ENCODE measurements at places on chromosomes 4 and X.

- DNase-seq: no peak
These were observed 23.5 kb upstream of the NFKB1 start for GRCh38 chr4:102477657-102478056.

- no peak for DNase-seq
These were observed 853.4 kb downstream of the PCDH7 start for GRCh38 chr4:31573554-31573953.

- peak; percentile 96 for DNase-seq
These were observed 393 bp downstream of the GTPBP6 start for GRCh38 chrX:318068-318738.

- no peak for DNase-seq
These were observed 1070.3 kb downstream of the STIM2 start for GRCh38 chr4:27930976-27931375.

DNA sequence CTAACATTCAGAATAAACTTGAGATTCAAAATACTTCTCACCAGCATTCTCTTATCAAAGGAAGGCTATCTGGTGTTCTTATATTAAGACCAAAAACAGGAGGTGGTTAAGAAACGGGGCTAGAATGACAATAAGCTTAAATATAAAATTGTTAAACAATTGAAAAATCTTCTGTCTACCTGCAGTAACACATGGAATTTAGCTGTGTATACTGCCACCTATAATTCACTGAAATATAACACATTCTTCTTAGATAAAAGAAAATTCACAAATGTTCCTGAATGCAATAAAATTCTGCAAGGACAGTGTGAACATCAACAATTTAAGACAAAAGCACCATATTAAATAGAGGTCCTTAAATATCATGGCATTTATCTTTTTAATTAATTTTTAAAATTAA lies 11.5 kb upstream of the PCDH10 start:
- no peak for DNase-seq

DNA sequence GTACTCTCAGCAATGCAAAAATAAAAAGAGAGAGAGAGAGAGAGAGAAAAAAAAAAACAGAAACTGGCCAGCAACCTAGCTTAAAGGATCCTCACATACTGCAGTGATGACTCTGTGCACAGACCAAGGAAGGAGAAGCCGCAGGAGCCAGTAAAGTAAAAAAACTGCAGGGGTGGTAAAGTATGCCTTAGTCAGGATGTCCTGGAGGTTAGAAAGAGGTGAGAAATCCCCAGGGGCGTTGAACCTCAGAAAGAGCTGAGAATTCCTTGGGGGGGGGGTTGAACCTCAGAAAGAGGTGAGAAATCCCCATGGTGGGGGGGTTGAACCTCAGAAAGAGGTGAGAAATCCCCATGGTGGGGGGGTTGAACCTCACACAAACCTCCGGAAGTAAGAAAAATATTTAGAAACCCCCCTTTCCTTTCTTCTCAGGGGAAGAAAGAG lies 48.0 kb downstream of the MAGEA9 start:
- DNase-seq: no peak

DNA sequence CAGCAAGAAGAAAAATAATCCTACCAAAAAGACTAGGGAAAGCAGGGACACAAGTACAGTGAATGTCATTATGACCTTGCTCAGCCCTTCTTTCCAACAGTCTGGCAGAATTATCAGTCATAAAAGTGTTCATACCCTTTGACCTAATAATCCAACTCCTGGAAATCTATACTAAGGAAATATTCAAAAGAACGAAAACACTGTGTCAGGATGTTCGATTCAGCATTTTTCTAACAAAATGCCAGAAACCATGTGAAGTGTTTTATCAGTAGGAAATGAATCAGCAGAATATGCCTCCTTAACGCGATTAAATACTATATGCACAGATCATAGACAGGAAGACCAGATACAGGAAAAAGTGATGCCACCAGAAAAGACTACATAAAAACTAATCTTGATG lies 16.2 kb upstream of the S100G start:
- no peak for DNase-seq

GRCh38 chrX:152647978-152648377 lies 10.3 kb downstream of the GABRQ start:
- no peak for DNase-seq

GRCh38 chr4:54371173-54371572 lies 142.1 kb downstream of the PDGFRA start:
- no peak for DNase-seq

DNA sequence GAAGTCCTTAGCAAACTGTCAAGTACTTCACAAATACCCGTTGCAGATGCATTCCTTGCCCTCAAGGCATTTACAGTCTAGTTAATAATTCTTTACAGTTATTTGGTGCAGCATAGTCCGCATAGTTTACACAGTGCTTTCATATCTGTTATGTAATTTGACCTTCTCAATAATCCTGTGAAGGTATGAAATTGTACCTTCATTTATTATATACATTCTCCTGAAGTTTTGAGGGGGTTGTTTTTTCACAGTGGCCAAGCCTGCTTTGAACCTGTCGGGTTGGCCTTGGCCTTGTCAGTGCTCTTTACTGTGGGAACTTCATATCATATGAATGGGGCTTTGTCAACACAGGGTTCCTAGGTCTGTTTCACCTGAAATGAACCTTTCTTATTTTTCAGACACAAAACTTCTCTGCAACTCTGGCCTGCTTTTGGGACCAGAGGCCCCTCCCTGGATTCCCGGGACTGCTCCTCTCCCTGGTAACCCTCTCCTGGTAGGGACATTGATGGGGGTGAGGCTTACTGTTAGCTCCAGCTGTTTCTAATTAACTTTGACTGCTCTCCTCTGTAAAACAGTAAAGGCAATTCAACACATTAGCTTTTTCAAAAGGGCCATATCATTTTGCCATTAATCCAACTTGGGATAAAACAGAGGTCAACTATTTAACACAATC lies 9.1 kb downstream of the IGFBP7 start:
- DNase-seq: no peak

DNA sequence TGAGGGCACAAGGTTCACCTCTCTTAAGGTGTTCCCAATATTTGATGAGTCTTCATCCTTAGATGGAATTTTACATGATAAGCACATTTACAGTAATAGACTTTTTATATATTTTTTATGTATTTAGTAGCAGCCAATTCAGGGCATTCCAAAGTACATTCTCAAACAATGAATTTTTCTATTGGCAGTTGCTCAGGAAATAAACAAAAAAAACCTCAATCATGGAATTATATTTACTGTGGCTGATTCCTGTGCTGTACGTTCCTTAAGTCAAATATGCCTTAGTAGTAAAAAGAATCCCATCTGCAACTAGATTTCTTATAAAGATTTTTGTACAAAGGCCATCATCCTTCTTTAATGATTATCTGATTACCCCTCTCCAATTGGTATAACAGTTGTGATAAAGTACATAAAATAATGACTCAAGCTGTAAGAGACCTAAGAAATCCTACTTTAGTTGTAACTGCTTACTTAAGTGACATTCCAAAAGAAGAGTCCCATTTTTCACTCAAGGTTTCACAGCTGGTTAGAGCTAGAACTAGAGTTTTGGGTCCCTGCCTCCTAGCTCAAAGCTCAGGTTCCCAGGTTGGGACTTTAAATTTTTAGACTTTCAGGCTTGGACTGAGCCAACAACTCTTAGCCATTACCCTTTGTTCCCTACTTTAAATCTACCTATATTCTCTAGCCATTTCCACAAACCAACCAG lies 152.7 kb downstream of the FHIP1A start:
- DNase-seq: no peak

GRCh38 chr4:8648296-8648695 lies 55.7 kb downstream of the CPZ start:
- DNase-seq: no peak

- DNase-seq: no peak
These were observed 371.7 kb downstream of the AFF2 start for GRCh38 chrX:148872161-148872535.

GRCh38 chrX:56031409-56031808 lies 200.7 kb upstream of the KLF8 start:
- DNase-seq: no peak

- DNase-seq: no peak
These were observed 6.6 kb upstream of the HNRNPD start for GRCh38 chr4:82380344-82380743.

DNA sequence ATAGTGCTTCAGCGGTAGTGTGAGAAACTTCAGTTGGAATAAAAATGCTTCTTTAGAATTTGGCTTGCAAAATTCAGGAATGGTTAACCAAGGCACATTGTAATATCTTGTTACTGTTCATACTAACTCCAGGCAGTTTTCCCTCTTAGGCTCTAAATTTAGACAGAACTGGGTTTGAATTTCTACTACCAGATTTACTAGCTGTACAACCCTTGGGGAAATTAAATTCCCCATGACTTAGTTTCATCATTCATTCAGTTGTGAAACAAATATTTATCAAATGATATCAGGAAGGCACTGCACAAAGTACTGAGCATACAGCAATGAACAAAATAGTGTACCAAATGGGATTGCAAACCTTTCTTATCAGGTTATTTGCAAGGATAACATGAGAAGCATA lies 135.0 kb upstream of the IL15 start:
- DNase-seq: no peak

DNA sequence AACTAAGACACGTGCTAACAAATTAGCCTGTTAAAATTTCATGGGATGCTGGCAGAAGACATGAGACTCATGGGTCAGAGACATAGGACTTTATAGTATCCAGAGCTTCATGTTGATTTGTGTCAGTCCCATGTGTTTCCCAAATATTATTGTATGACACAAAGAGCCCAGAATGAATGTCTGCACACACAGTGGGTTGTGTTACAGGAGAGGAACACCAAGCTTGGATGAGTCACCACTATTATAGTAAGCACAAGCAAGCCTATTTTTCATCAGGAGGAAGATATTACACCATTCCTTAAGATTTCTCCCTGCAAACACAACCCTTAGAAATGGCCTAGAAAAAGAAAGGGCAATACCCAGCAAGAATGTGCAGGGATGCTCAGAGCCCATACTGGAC lies 15.4 kb downstream of the BBS12 start:
- DNase-seq: no peak

DNA sequence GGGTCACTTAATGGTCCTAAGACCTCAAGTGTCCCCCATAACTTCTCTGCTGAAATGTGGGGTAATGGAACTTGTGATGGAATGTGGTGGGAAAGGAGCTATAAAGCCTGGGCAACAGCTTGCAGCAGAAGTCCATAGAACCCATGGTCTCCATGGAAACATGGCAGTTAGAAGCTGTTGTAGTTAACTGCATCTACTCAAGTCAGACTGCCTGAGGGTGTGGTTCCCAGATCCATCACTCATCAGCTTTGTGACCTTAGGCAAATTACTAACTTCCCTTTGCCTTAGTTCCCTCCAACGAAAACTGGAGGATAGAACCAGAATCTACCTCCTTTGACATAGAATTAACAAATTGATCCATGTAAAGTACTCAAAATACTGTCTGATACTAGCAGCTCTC lies 113.0 kb downstream of the SPATA18 start:
- no peak for DNase-seq

DNA sequence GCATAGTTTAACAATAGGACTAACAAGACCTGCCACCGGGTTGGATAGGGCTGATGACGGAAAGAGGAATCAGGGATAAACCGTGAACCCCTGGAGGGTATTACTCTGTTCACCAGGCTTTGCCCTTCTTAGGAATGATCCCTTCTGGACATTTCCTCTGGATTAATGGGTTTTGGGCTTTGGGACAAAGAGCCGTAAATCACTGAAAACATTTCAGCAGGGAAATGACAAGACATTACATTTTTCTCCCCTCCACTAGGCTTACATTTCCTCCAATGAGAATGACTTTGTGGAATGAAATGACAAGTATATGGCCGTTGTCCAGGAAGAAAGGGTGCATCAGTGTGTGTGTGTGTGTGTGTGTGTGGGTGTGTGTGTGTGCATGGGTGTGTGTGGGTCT lies 25.9 kb upstream of the RBPJ start:
- no peak for DNase-seq

- no peak for DNase-seq
These were observed 88.0 kb upstream of the SLITRK2 start for GRCh38 chrX:145729635-145730034.

Measured in stimulated activated CD4-positive, alpha-beta T cell treated with anti-CD3 and anti-CD28 coated beads, TNF-alpha, amount 100 ng/mL, for 4 hours (primary cell).